Non-pigmented ciliary epithelial cell (primary cell): ENCODE measurements at places on chromosomes 2 and 18.

- no peak for DNase-seq
Observed at GRCh38 chr18:77088963-77089722, 43.4 kb downstream of the MBP start.

- no peak for DNase-seq
Observed at GRCh38 chr2:143190431-143190830, 61.2 kb downstream of the ARHGAP15 start.

DNA sequence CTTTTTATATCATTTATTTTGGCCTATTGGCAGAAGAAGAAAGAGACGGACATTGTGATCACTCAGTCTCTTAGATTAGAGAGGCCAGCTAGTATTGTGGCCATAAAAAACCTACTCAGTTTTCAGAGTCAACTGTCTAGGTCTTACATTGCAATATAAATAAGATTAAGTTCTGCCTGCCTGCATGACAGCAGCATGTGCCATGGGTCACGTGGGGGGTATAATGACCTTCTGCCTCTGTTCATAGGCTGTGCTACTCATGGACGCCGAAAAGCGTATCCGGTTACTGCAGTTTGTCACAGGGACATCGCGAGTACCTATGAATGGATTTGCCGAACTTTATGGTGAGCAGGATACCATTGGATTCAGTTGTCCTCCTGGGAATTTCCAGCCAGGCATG lies 238.5 kb downstream of the ALPK2 start:
- DNase-seq: no peak

- no peak for DNase-seq
Observed at GRCh38 chr18:79926715-79927606, 24.5 kb downstream of the SLC66A2 start.

GRCh38 chr2:121888189-121888557 lies 132.7 kb downstream of the TSN start:
- no peak for DNase-seq

DNA sequence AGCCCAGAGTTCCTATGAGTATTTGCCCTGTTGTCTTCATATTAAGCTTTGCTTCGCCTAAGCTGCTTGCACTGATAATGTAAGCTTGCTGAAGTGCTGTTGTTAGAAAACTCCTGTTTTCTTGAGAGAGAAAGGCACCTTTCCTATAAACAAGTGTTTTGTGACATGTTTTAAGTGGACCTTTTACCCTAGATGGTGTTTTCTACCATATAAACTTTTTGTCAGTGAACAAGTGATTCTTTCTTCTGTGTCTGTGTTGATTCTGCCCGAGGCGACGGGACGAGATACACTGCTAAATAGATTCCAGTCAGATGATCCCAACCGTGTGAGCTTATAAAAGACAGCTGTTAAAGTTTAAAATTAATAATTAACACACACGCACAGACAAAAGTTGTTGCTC lies 24.1 kb downstream of the CABLES1 start:
- no peak for DNase-seq

GRCh38 chr2:151520976-151521375 lies 111.3 kb downstream of the RIF1 start:
- DNase-seq: no peak
